Left kidney (tissue), 8 donors: ENCODE measurements at places on chromosomes 1 and 21. TPM values are rescaled to one million over a fixed set of nuclear protein-coding genes. Genes with fewer than 3 reads are reported as not detected.

The CBR1 gene
- 57.6 TPM for polyA plus RNA-seq

The F5 gene
- 5.7 TPM for polyA plus RNA-seq

The KRTCAP2 gene
- polyA plus RNA-seq = 134 TPM

The OR2T33 gene
- polyA plus RNA-seq = not detected

The COL6A2 gene
- polyA plus RNA-seq = 161 TPM
